Ascending aorta (tissue), 2 donors: ENCODE measurements at places on chromosomes 2 and 18. TPM values are rescaled to one million over a fixed set of nuclear protein-coding genes. Genes with fewer than 3 reads are reported as not detected.

DNA sequence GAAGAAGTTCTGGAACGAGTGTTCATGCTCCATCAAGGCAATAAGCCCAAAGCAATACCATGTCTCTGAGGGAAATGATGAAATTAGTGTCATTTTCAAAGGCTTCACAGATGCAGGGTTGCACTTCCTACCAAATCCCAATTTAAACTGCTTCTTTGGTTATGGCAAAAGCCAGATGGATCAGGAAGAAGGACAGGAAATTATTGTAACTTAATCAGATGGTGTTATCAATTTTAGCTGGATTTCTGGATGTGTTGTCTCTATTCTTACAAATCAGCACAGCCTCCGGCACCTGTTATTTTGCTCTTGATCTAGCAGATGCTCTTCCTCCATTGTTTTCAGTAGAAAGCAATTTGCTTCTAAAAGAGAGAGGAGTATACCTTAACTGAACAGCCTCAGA, 693.4 kb downstream of the SOCS6 start:
- H3K4me3 ChIP-seq = no peak overlapping the region
- DNase-seq = no peak
- no peaks in the 10 kb centered on the region for H3K4me1 ChIP-seq
- H3K27me3 ChIP-seq = no peaks in the 10 kb centered on the region

The KRTCAP3 gene
- total RNA-seq = not detected

The KIF1A gene
- 0.11 TPM for total RNA-seq

The UNC80 gene
- total RNA-seq = 0.11 TPM

The DSG1 gene
- not detected for total RNA-seq

The SKA1 gene
- total RNA-seq = not detected
